Neural progenitor cell (in vitro differentiated cells): ENCODE measurements at places on chromosomes 6 and 20.
A peak's percentile ranks its signal among the peaks of the same experiment; 100 is the strongest.

GRCh38 chr6:30130887-30131862 is 4.8 kb upstream of the TRIM40 start:
- peak; percentile 92 for DNase-seq

DNA sequence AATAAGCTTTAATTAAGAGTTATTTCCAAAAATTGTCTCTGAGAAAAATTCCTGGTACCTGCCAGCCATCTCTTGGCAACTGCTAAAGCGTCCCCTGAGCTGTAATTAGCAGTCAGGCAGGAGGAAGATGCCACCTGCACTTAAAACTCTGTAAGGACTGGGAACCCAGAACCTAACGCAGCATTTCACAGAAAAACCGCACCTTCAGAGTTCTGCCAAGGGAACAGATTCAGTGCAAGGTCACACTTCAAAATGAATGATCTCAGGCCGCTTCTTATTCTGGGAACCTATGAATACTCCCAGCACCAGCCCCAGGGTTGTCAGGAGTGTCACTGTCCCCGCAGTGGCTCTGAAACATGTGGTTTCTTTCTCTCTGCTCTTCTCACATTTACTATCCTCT is 36.7 kb downstream of the INSM1 start:
- no peak for DNase-seq

DNA sequence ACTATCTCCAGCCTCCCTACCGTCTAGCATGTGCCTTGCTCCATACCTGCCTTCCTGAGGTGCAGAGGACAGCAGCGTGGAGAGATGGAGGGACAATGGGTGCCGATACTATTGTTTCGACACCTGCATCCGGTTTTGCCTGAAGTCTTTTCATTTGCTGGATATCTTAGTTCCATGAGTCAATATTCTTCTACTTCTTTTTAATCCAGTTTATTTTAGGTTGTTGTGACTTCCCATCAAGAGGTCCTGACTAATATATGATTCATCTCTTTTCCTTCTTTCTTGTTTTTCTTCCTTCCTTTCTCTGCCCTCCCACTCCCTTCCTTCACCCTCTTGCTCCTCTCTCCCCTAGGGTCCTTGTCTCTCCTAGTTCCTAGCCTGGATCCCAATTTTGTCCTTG is 91.4 kb downstream of the CDH26 start:
- DNase-seq = no peak

GRCh38 chr6:67594366-67594765 is 1040.7 kb upstream of the ADGRB3 start:
- no peak for DNase-seq

GRCh38 chr6:43812850-43813578 is 43.0 kb downstream of the VEGFA start:
- DNase-seq = peak; percentile 18

- DNase-seq = no peak
These were observed 36.4 kb downstream of the RIPOR3 start for GRCh38 chr20:50654904-50655303.

GRCh38 chr6:20055916-20056315 is 156.4 kb downstream of the MBOAT1 start:
- no peak for DNase-seq

GRCh38 chr6:90290811-90291420 is 5.7 kb downstream of the BACH2 start:
- no peak for DNase-seq

- DNase-seq = no peak
These were observed 152.4 kb downstream of the ADAT2 start for GRCh38 chr6:143298071-143298470.

DNA sequence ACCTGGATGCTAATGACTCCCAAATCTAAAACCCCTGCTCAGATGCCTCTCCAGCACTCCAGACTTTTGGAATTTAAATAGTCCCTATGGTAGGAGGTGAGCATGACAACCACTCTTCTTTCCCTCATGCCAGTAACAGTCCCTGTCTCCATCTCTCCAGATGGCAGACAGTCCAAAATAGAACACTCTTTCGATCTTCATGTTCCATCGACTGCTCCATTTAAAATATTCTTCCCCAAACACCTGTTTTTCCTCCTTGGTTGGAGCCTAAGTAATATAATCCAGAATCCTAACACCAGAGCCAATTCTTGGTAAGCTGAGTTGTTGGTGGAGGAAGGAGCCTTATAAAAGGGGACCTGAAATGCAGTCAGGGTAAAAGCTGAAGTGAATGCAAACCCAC is 723.5 kb upstream of the CHD6 start:
- DNase-seq = no peak

- DNase-seq = no peak
These were observed 22.9 kb upstream of the NPBWR2 start for GRCh38 chr20:64130271-64130670.

DNA sequence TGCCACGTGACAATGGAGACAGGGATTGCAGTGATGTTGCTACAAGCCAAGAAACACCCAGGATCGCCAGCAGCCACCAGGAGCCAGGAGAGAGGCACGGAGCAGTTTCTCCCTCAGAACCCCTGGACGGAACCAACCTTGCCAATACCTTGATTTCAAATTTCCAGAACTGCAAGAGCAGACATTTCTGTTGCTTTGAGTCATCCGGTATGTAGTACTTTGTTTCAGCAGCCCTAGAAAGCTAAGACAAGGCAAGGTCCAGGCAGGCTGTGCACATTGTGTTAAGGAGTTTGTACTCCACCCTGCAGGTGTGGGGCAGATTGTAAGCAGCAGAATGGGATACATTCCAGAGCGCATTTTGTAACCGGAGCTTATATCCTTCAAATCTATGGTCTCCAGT is 48.3 kb downstream of the TRERF1 start:
- peak; percentile 42 for DNase-seq

- DNase-seq = no peak
These were observed 181.4 kb upstream of the ID4 start for GRCh38 chr6:19655744-19656143.

DNA sequence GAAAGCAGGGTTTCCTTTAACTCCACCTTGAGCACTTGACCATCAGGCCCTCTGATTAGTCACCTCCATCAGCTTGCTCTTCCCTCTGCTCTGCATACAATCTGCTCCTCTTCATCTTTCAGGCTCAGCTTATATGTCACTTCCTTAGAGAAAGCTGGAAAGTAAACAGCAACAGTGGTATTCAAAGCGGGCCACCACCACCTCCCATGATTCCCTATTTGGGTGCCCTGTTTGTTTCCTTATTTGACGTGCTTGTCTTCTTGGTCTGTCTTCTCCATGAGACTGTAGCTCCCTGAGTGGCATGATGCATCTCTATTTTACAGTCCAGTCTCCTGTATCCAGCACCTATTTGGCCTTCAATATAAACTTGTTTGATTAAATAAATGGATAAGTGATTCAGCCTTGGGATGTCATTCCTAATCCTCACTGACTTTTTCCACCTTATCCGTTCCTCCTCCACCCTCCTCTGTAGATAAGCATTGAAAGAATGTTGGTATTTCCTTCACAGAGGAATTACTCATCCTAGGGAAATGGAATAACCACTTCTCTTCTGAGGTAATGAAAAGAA is 102.8 kb upstream of the SGK1 start:
- DNase-seq = no peak

DNA sequence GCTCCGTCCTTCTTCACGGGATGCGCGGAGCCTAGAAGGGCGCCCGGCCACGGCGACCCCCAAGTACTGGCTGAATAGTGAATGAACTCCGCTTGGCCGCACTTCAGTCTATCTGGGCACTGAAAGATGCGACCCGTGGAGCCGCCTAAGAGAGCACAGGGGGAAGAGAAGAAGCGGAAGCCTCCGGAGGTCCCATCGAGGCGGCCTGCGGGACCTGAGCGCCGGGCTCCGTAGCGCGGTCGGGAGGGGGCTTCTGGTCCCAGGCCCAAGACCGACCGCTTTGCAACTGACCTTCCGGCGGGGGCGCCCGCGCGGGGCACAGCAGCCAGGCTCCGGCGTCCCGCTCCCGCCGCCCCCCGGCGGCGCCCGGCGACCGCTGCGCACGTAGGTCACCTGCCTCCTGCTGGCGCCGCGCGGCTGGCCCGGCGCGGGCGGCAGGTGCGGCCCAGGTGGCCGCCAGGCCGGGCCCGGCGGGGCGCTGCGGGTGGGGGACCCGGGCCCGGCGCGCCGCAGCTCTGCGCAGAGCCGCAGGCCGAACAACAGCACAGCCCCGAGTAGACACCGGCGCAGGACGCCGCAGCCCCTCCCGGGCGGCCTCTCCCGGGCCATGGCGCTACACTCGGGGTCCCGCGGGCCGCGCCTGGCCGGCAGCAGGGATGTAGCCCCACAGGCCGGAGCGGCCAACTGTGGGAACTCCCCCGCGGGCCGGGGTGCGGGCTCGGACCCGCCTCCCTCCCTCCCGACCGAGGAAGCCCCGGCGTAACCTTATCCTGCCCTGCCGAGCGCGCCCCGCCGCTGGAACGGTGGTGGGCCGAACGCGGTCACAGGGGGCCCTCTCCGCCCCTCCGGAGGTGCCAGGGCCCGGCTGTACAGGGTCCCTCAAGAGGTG is at the start of gene METTL24:
Gene METTL24, minus strand, starts transcription at position 686 of the 889 bp plus-strand sequence. Its CDS starts 77 bp downstream, at position 609.
- peak; percentile 70 for DNase-seq

DNA sequence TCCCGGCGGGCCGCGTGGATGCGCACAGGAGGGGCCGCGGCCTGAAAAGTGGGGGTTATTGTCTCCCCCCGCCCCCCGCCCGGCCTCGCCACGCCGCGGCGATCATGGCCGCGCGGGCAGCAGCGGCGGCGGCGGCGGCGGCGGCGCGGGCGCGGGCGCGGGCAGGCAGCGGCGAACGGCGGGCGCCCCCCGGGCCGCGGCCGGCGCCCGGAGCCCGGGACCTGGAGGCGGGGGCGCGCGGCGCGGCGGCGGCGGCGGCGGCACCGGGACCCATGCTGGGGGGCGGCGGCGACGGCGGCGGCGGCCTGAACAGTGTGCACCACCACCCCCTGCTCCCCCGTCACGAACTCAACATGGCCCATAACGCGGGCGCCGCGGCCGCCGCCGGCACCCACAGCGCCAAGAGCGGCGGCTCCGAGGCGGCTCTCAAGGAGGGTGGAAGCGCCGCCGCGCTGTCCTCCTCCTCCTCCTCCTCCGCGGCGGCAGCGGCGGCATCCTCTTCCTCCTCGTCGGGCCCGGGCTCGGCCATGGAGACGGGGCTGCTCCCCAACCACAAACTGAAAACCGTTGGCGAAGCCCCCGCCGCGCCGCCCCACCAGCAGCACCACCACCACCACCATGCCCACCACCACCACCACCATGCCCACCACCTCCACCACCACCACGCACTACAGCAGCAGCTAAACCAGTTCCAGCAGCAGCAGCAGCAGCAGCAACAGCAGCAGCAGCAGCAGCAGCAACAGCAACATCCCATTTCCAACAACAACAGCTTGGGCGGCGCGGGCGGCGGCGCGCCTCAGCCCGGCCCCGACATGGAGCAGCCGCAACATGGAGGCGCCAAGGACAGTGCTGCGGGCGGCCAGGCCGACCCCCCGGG is 637 bp downstream of the ARID1B start:
- DNase-seq = peak; percentile 70

- no peak for DNase-seq
These were observed 88.3 kb downstream of the DLL1 start for GRCh38 chr6:170202416-170203135.

GRCh38 chr6:56501993-56502392 is 140.7 kb downstream of the DST start:
- DNase-seq = no peak

- peak; percentile 88 for DNase-seq
These were observed 929 bp downstream of the CDH22 start for GRCh38 chr20:46307139-46307998.

GRCh38 chr6:108966855-108967755 is 118.9 kb downstream of the ARMC2 start:
- DNase-seq = peak; percentile 78

GRCh38 chr20:14478126-14478525 is 140.7 kb upstream of the FLRT3 start:
- no peak for DNase-seq

DNA sequence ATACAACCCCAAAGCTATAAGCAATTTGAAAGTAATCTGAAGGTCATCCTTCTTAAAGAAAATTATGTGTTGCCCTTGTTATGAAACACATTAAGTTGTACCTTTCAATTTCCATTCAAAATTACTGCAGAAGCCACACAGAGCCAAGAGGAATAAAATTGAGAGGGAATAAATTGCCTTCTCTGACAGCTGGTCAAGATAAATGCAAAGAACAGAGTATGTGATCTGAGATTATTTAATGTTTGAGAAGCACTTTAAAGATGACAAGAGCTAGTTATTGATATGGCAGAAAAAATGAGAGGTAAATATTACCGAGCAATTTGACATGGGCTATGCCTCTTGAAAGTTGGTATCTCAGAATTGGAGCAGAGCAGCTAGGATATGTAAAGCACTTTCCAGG is 61.6 kb downstream of the TRDN start:
- no peak for DNase-seq

DNA sequence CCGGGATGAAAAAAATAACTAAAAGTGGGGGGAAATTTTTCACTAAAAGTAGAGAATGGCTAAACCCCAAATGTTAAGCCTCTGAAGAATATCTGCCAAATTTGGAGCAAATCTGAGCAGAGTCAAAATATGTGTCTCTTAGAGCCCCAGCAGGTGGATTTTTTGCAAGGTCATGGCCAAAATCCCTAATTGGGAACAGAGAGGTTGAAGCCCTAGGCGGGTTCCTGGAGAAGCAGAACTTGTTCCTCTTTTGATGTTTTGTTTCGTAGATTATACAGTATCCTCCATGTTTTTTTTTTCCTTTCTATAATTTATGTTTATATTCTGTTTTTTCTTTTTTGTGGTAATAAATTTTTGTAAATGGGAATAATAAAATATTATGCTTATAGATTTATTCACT is 94.4 kb downstream of the PLCB4 start:
- DNase-seq = no peak

DNA sequence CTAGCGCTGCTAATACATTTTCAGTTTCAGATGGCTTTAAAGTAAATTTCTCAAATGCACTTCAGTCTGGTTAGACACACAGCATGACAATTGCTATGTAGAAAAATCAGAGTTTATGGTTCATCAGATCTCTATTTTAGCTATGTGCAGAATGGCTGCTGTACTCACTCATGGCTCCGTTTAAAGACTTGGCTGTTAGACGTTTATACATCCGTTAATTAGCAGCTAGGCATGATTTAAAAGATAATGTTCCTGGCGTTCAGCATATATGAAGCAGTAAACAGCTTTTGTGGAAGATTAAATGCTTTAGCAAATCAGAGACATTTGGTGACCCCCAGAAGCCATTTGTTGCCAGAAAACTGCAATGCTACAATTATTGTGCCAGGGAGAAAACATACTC is 350.0 kb upstream of the MANEA start:
- no peak for DNase-seq

GRCh38 chr20:22954661-22955060 is 80.5 kb upstream of the SSTR4 start:
- no peak for DNase-seq
